Vagina (tissue), 2 donors: ENCODE measurements at places on chromosomes 1 and 21.

- H3K27ac ChIP-seq = no peak overlapping the region
- H3K4me3 ChIP-seq = no peak overlapping the region
- DNase-seq = no peak
- H3K27me3 ChIP-seq = no peaks in the 10 kb centered on the region
Observed at GRCh38 chr1:178733972-178734371, 8.9 kb downstream of the RALGPS2 start.

DNA sequence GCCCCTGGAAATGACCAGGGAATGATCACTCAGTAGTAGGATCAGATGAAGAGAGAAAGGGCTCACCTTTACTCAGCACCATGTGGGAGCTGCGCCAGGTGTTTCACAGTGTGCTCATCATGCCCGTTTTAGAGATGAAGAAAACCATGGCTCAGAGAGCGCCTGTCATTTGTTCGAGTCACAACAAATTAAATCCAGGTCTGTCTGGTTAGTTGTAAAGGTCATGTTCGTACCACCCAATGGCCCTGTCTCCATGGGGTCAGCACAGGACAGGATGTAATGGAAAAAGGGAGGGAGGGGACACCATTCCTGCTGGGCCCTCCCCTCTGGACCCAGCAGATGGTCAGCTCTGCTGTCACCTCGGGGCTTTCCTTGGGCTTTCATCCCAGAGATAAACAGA lies 15.2 kb downstream of the KIRREL1 start:
- no peaks in the 10 kb centered on the region for H3K36me3 ChIP-seq
- H3K27me3 ChIP-seq = no peaks in the 10 kb centered on the region
- no peak overlapping the region for H3K4me3 ChIP-seq
- DNase-seq = no peak
- H3K4me1 ChIP-seq = peaks cover 91% of the 10 kb centered on the region

GRCh38 chr1:181257117-181257516 lies 168.6 kb downstream of the IER5 start:
- H3K27ac ChIP-seq = no peak overlapping the region
- DNase-seq = no peak
- H3K36me3 ChIP-seq = no peaks in the 10 kb centered on the region
- no peaks in the 10 kb centered on the region for H3K4me1 ChIP-seq

DNA sequence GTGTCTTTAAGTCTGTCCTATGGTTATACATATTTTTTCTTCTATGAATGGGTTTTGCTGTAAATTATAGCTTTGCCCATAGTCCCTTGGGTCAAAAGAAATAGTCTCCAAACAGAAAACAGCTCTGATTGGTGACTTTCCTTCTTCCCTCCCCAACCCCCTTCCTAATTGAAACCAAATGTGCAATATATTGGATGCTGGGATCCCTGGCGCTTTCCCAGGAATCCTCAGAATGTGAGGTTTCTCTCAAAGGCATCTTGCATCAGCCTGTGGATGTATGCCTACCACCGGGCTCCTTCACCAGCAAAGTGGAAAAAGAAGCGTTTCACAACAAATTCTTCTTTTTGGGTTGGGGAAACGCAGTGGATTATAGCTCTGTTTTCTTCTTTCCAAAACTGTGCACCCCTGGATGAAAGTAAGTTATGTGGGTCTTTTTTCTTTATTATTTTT lies at the start of gene DDR2:
DDR2 (plus strand) TSS at position 248 of the 450 bp plus-strand sequence. CDS start 86,600 bp downstream, outside the sequence.
- H3K27ac ChIP-seq = peak within 1 kb of the TSS; percentile 88
- H3K36me3 ChIP-seq = no peaks in the 10 kb centered on the region
- no peak for DNase-seq
- H3K4me3 ChIP-seq = peak within 1 kb of the TSS; percentile 41
- H3K27me3 ChIP-seq = no peaks in the 10 kb centered on the region
- H3K4me1 ChIP-seq = peaks cover 18% of the 10 kb centered on the region

DNA sequence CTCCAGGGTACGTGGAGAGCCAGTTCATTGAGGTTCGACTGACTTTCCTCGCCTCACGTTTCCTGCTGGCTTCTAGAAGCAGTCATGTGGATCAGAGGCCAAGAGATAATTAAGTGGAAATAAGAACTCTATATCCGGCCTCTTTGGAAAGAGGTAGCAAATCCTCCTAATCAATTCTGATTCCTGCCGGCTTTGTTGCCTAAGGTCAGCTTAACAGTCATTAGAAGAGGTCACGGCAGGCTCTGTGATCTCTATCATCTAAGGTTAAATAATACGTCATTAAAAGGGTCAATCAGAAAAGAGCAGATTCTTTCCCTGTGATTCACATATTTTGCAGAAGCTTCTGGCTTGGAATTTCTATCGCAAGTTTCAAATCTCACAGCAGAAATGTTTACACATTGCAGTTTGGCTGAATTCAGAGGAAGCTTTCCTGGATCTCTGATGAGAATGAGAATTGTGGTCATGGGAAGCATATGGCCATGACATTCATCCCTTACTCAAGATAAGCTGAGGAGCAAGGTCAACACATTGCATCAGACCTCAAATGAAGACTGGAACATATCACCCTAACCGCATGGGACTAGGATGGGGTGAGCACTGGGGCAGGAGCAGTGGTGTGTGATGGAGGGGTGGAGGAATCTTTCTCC lies 189.4 kb downstream of the PBX1 start:
- no peak for DNase-seq
- H3K27ac ChIP-seq = peak overlapping the region; percentile 70
- no peaks in the 10 kb centered on the region for H3K27me3 ChIP-seq
- H3K4me3 ChIP-seq = no peak overlapping the region
- H3K4me1 ChIP-seq = peaks cover 63% of the 10 kb centered on the region

DNA sequence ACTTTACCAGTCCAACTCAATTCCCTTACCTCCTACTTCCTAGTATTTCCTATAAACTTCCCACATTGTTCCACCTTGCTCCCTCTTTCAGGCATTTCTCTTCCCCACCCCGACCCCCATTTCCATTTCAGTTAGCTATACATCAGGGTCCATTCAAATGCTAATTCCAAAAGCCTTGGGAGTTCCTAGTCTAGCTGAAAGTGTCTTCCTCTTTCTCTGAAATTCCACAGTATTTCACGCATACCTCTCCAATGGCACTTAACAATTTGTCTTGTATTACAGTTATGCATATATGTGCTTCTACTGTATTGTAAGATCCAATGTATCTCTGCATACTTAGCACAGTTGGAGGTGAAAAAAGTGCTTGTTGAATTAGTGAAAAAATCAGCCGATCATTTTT lies 94.9 kb downstream of the ZNF644 start:
- no peak overlapping the region for H3K4me3 ChIP-seq
- DNase-seq = no peak
- no peaks in the 10 kb centered on the region for H3K36me3 ChIP-seq
- no peaks in the 10 kb centered on the region for H3K27me3 ChIP-seq
- no peak overlapping the region for H3K27ac ChIP-seq
- H3K4me1 ChIP-seq = peaks cover 40% of the 10 kb centered on the region

GRCh38 chr21:28256420-28256831 lies 736.3 kb downstream of the LTN1 start:
- no peak overlapping the region for H3K27ac ChIP-seq
- H3K36me3 ChIP-seq = no peaks in the 10 kb centered on the region

- no peak overlapping the region for H3K27ac ChIP-seq
- H3K36me3 ChIP-seq = no peaks in the 10 kb centered on the region
- H3K27me3 ChIP-seq = no peaks in the 10 kb centered on the region
- H3K4me1 ChIP-seq = no peaks in the 10 kb centered on the region
Observed at GRCh38 chr1:24276791-24277190, 42.4 kb upstream of the GRHL3 start.
